ENCODE measurements at places on chromosomes 4 and X.

- DNase-seq = no peak
These were observed 795.4 kb upstream of the MAGEB2 start for GRCh38 chrX:29419774-29420553.

GRCh38 chr4:1531683-1532548, 125.7 kb upstream of the NKX1-1 start:
- no peak for DNase-seq

GRCh38 chr4:24422644-24423043, 161.7 kb downstream of the DHX15 start:
- DNase-seq = no peak

- no peak for DNase-seq
These were observed 102.8 kb downstream of the ITIH6 start for GRCh38 chrX:54695231-54695630.

GRCh38 chr4:55561889-55562288, 15.2 kb upstream of the CLOCK start:
- peak; percentile 65 for DNase-seq

DNA sequence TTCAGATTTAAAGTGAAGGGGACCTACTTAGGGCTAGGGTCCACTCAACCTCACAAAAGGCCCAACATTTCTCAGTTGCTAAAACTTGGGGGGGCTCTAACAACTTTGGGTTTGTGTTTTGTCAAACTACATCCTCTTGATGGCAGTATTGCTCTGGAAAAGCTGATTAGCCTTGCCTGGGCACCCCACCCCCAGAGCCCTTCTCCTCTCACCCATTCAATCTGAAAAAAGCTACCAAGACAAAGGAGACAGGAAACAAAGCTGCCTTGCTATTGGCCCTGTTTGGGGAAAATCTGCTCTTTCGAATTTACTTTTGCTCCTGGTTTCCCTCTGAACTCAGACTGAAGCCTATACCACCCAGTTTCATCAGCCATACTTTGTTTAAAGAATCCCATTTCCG, 195.2 kb upstream of the STK26 start:
- DNase-seq = peak; percentile 27

DNA sequence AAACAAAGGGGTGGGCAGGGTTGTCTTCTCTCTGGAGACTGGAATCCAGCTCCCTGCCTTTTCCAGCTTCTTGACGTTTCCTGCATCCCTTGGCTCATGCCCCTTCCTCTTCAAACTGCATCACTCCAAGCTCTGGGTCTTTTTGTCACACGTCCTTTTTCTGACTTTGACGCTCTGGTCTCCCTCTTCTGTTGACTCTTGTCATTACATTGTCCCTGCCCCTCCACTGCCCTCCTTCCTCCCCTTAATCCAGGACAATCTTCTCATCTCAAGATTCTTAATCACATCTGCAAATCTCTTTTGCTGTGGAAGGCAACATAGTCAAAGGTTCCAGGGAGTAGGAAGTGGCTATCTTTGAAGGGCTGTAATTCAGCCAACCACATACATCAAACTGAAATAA, 178.3 kb downstream of the TMA16 start:
- no peak for DNase-seq

GRCh38 chr4:105828074-105828473, 67.2 kb upstream of the NPNT start:
- DNase-seq = no peak

- DNase-seq = no peak
These were observed 49.5 kb downstream of the ATXN3L start for GRCh38 chrX:13270360-13270759.
